Activated gamma-delta T cell treated with Interleukin-2 at 50 U/mL for 16 hours (primary cell): ENCODE measurements at places on chromosomes 6 and 20.

DNA sequence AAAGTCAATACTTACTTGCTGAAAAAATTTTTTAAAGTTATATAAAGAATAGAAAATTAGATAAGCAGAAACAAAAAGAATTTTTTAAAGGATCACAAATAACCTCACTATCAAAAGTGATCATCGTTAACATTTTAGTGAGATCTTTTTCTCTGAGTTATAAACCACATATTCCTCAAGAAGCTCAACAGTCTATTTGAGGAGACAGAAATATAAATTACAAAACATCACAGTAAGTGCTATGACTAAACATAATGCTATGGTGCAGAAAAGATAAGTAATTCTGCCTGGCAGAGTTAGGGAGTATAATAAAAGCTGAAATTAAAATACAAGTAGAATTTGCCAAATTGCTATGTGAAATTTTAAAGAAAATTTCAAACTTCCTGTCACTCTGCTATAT is 226.7 kb downstream of the LMBRD1 start:
- no peak for DNase-seq

DNA sequence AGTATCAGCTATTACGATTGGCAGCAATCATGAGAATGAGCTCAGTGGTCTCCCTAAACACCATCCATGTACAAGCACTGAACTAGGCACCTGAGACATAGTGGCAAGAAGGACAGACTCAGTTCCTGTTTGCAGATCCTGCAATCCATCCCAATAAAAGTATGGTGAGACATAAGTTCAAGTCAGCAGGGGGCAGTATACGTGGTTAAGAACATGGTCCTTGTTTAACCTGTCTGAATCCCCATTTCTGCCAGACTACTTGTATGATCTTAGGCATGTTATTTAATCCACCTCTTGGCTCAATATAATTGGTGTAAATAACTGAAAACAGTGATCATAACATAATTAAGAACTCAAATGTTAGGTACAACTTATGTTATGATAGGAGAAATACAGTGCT is 33.2 kb upstream of the PNISR start:
- DNase-seq = no peak

DNA sequence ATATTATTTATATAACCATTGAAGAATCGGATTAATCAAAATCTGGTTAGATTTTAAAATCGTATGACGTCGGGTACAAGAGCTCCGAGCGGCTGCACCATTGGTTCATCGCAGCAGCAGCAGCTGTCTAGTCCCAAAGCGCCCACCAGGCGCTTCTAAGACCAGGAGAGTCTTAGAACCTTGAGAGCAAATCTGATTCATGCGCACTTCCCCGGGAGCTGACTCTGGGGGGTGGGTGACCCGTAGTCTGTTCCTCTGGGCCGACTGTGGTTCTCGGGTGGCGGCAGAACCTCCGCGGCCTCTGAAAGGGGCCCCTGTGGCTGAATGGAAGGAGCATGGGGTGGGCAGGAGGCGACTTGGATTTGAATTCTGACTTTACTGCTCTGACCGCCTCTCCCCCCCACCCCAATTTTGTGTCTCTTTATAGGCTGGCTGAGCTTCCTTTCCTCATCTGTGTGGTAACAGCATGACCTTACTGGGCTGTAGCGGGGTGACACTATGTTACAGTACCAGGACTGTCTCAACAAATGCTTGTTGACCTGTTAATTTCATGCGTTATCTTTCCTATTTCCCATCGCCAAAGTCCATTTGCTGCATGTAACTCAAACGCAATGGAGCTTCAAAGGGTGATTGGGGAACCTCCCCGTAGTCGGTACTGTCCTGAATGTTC is 119.7 kb downstream of the RTN4IP1 start:
- peak; percentile 26 for DNase-seq

DNA sequence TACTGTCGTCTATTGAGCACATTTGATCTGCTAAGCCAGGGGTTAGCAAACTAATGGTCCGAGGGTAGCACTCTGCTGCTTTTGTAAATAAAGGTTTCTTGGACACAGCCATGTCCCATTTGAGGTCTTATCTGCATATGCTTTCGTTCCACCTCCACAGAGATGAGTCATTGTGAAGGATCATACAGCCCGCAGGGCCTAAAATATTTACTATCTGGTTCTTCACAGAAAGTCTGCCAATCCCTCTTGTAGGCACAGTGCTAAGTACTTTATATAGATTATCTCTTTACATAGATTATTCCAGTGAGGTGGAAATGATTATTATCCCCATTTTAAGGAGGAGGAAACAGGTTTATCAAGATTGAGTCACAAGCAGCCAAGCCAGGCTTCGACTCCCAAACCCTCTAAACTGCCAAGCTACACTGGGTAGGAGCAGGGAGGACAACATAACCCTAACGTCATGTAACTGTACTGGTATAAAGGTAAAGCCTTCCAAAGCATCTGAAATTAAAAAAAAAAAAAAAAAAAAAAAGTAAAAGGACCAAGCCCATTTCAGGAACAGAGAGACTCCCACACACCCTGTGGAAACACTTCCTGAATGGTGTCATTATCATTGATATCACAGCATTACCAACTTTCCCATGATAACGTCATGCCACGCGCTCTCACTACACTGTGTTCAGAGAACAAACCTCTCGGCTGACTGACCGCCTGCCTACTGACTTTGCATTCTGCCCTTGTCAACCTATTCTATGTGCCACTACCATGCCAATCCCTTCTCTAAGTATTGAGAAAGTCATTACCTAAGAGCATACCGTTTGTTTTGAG is 101.0 kb downstream of the KIF16B start:
- no peak for DNase-seq

GRCh38 chr6:144160431-144161005 is 10.2 kb downstream of the STX11 start:
- DNase-seq = no peak

DNA sequence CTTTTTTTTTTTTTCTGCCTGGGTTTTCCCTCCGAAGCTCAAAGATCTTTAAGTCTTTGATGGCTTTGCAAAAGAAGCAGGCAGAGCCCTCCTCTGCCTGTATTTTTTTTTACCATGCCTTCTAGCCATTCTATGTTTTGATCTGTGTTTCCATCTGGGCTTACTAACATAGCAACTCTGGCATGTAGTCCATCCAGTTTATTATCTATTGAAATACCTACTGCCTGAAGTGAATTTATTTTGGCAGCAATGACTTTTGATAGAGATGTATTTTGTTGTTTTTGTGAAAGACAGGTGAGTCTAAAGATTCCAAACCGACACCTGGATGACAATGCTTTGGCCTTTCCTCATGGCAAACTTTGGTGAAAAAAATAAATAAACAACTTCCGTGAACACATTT is 1157.7 kb upstream of the MAP3K7 start:
- DNase-seq = no peak

DNA sequence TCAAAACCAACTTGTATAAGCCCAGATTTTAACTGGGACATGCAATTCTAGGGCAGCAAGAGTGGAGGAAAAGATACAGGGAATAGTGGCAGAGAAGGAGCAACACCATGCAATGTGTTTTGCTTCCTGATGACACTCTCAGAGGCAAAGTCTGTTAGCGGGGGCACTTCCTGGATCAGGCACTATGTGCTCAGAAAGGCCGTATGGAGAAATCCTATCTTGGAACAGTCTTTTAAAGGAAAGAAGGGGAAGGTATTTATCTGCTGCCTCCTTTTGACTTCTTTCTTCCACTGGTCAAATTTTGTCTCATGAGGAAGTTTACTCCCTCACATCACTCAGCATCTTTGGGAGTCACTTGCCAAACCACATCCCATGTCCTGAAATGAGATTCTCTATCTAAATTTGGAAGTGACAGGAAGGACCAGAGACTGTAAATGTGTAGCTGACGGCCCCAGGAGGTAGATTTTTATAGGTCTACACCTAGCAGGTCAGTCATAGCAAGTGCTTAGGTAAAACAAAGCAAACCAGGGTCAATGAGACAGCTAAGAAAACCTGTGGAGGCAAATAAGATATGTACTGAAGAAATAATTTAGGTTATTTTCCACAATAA is 91.7 kb upstream of the ELOVL5 start:
- no peak for DNase-seq

GRCh38 chr20:8155812-8156211 is 23.7 kb downstream of the PLCB1 start:
- no peak for DNase-seq

DNA sequence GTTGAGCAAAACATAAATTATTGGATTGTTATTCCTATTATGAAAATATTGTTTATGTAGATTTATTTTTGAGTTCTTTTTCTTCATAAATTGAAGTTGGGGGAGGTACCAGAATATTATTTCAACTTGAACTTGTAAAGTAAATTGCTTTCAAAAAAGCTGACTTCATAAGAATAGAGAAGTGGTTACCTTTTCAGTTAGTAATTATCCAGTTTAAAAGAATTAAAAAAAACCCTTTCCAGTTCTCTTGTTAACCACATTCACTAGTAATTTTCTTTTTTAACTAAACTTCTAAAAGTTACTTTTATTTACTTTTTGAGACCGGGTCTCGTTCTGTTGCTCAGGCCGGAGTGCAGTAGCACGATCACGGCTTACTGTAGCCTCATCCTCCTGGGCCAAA is 124.3 kb downstream of the CDKAL1 start:
- no peak for DNase-seq

- DNase-seq = no peak
Measured at GRCh38 chr20:49685809-49686208, 27.9 kb downstream of the B4GALT5 start.

GRCh38 chr20:53889411-53890148 is 180.8 kb downstream of the BCAS1 start:
- no peak for DNase-seq

- DNase-seq = no peak
Measured at GRCh38 chr6:119035459-119035858, 43.0 kb downstream of the FAM184A start.

GRCh38 chr6:24932832-24933231 is 2.9 kb downstream of the RIPOR2 start:
- DNase-seq = no peak

DNA sequence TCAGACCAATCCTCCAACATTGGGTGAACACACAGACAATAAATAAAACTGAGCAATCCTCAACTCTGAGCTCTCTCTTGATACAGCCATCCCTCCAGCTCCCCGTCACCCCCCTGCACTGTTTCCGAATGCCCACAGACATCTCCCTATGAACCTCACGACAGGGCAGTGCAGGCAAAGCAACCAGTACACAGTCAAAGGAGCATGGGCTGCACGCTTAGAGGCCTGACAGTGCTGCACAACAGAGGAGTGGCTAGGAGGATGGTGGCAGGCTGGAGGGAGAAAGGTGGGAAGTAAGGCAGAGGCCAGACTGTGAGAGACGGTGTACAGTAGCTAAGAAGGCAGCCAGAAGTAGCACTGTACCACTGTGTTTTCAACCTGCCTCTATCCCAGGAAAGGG is 24.0 kb downstream of the FYN start:
- no peak for DNase-seq

DNA sequence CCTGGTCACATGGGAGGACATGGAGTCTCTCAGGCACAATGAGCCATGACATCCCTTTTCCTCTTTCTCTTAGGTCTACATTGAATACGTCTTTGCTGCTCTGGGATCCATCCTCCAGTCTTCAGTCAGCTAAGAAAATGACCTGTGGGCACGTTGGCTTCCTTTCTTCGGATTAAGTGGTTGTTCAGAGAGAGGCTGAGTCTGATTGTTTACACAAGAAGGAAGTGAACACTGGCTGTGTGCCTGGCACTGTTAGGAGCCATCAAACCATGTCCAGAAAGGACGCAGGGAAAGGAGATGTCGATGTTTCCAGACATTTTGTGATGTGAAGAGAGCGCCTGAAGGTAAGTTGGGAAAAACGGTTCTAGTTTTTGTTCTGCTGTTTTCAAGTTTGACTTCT is 309.9 kb upstream of the CDYL start:
- DNase-seq = no peak

- no peak for DNase-seq
Measured at GRCh38 chr6:44024574-44025219, 102.6 kb downstream of the MRPL14 start.
